CD4-positive, alpha-beta T cell treated with Interleukin-6 at 100 ng/mL for 8 hours (primary cell): ENCODE measurements at places on chromosomes 16 and 17.

GRCh38 chr17:2964028-2964356, 99.4 kb downstream of the OR1D5 start:
- no peak for DNase-seq

- DNase-seq = no peak
These were observed 403.4 kb downstream of the GRIN2A start for GRCh38 chr16:9778849-9779248.

- DNase-seq = no peak
These were observed 9.1 kb downstream of the TFAP4 start for GRCh38 chr16:4263504-4264436.

DNA sequence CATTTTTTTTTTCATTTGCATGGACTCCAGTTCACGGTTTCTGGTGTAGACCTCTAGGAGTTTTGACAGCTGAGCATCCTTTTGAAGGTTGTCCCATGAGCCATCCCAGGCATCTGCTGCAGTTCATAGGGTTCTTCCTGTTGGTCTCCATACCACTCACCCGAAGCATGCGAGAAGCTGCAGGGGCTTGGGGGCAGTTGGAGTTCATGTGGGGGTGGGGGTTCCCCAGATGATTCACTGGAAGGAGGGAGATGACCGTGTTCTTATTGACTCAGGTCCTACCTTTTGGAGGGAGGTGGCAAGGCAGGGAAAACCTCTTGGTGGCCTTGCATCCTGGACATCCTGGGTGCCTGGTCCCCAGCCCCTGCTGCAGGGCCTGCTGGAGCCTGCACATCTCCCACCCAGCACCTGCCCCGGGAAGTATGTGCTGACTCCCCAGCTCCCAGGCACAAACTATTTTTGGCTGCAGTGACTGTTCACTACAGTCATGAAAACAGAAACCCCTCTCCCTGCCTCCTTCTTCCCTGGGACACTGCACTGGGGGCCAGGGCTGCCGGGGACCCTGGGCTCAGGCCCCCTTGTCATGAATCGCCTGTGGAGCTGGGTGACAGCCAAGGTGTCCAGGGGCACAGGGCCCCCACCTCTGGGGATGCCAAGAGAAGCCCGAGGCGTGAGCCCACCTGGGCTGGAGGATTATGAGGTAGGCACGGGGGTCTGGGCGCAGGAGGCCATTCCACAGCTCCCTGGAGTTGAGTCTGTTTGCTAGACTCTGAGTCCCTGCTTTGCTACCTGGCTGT, 64.9 kb upstream of the LGALS9 start:
- DNase-seq = no peak

DNA sequence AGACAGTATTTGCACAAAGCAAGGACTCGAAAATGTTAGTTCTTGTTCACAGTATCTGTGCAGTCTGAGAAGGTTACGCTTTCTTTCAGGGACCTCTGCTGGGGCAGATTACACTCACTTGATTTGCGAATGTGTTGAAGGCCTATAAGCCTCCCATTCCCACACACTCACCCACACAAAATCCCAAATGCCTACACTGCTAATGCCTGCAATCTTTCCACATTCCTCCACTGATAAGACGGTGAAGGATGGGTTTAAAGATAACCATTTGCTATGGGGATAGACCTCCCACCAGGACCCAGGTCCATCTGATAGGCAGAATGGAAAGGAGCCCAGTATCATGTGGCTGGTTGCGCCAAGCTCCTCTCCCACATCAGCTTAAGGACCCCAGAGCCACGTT, 394.9 kb upstream of the SALL1 start:
- DNase-seq = no peak

DNA sequence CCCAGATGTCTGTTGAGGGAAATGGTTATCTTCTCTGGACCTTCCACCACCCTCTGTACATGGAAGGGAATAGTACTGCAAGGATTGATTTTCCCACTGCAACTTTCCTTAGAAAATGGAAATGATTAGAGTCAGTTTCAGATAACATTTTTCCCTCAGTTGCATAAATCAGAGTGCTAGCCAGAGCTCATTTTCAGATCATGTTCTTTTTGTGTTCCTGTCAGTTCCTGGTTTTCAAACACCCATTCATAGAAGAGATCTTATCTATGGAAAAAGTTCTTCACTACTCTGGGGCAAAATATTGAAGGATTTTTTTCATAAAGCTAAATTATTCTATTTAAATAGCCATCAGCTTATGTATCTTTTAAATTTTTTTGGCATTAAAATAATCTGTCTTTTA, 11.7 kb upstream of the COX10 start:
- no peak for DNase-seq
